ENCODE measurements at places on chromosomes 13 and 19.

DNA sequence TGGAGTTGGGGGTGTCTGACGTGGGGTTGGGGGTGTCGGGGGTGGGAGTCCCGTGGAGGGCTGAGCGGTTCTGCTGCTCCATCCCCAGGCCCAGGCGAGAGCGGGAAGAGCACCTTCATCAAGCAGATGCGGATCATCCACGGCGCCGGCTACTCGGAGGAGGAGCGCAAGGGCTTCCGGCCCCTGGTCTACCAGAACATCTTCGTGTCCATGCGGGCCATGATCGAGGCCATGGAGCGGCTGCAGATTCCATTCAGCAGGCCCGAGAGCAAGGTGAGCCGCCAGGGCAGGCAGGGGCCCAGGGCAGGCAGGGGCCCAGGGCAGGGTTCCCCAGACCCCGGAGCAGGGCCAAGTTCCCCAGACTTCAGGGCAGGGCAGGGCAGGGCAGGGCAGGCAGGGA lies 12.7 kb downstream of the GNA15 start:
- H3K36me3 ChIP-seq = no peaks in the 10 kb centered on the region
- no peak overlapping the region for H3K4me3 ChIP-seq
- no peaks in the 10 kb centered on the region for H3K4me1 ChIP-seq
- no peak for DNase-seq

GRCh38 chr13:40439928-40440327 lies 226.5 kb downstream of the FOXO1 start:
- no peaks in the 10 kb centered on the region for H3K36me3 ChIP-seq
- H3K4me1 ChIP-seq = no peaks in the 10 kb centered on the region
- no peak overlapping the region for H3K4me3 ChIP-seq

DNA sequence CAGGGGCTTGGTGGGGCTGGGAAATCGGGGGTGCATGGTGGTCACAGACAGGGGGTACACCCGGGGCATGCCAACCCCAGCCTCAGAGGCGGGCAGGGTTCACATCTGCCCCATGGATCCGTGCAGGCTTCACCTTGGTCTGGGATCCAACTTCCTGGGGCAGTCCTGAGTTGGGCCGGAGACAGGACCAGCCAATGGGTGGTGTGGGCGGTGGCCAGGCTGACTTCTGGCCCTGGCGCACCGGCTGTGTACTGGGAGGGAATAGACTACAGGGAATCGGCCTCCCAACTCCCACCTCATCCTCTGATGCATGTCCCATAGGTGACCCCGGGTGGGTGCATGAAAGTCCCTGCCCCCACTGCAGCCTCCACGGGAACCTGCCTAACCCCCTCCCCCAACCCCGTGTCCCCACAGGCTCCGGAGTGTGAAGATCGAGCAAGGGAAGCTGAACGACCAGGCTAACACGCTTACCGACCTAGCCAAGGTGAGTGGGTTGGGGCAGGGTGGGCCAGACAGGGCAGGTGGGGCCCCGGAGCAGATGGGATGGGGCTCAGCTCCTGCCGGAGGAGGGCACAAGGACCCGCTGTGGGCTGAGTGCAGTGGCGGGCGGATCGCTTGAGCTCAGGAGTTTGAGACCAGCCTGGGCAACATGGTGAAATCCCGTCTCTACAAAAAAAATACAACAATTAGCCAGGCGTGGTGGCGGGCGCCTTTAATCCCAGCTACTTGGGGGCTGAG lies 14.7 kb upstream of the ARRDC2 start:
- H3K36me3 ChIP-seq = no peaks in the 10 kb centered on the region
- H3K4me3 ChIP-seq = no peak overlapping the region
- H3K4me1 ChIP-seq = no peaks in the 10 kb centered on the region
- no peak for DNase-seq

- no peak for DNase-seq
- H3K4me3 ChIP-seq = no peak overlapping the region
- peaks cover 9% of the 10 kb centered on the region for H3K36me3 ChIP-seq
- H3K27me3 ChIP-seq = no peaks in the 10 kb centered on the region
- peaks cover 8% of the 10 kb centered on the region for H3K4me1 ChIP-seq
Measured at GRCh38 chr19:19475015-19475765, 40.2 kb downstream of the TSSK6 start.

DNA sequence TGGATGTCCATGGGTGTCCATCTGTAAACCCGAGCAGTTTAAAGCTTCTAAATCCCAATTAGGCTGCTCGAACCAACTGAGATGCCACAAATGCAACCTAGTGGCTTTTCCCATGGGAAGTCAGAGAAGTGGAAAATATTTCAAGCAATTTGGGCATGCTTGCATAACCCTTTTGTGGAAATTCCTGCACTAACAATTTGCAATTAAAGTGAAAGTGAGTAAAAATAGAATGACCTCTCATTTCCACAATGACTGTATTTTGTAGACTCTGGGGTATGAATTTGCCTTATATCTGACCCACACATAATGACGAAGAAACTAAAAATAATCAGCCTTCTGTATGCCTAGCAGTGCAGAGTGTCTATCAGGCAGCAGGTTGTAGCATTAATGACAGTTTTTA lies 91.8 kb upstream of the TSC22D1 start:
- no peak overlapping the region for H3K27ac ChIP-seq
- no peak for DNase-seq
- no peak overlapping the region for H3K4me3 ChIP-seq
- H3K4me1 ChIP-seq = no peaks in the 10 kb centered on the region

GRCh38 chr13:30924721-30925120 lies 7.7 kb upstream of the TEX26 start:
- no peaks in the 10 kb centered on the region for H3K36me3 ChIP-seq
- no peak overlapping the region for H3K27ac ChIP-seq
- no peaks in the 10 kb centered on the region for H3K27me3 ChIP-seq
- H3K4me3 ChIP-seq = no peak overlapping the region
- H3K4me1 ChIP-seq = peaks cover 10% of the 10 kb centered on the region
- DNase-seq = peak; percentile 66

DNA sequence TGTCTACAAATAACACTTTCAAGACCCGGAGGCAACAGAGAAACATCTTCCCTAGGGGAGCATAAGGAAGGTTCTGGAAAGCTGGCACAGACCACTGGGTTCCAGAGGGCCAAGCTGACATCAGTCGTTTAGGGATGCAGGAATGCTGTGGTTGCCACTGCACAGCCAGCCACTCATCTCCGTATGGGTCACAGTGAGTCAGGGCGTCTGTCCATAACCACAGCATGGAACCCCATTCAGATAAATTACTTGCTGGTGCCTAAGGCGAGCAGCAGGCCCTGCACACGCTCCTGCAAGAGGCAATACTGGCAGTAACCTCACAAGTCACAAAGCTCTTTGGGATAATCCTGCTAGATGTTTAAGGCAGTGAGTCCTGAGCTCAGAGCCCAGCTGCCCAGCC lies 140.9 kb upstream of the UBL3 start:
- H3K27me3 ChIP-seq = no peaks in the 10 kb centered on the region
- no peak for DNase-seq
- H3K27ac ChIP-seq = no peak overlapping the region
- H3K4me1 ChIP-seq = no peaks in the 10 kb centered on the region
- H3K36me3 ChIP-seq = no peaks in the 10 kb centered on the region
- H3K4me3 ChIP-seq = no peak overlapping the region

- no peaks in the 10 kb centered on the region for H3K27me3 ChIP-seq
- H3K4me3 ChIP-seq = no peak overlapping the region
- no peaks in the 10 kb centered on the region for H3K36me3 ChIP-seq
Measured at GRCh38 chr19:30685426-30686000, 313.3 kb downstream of the ZNF536 start.

DNA sequence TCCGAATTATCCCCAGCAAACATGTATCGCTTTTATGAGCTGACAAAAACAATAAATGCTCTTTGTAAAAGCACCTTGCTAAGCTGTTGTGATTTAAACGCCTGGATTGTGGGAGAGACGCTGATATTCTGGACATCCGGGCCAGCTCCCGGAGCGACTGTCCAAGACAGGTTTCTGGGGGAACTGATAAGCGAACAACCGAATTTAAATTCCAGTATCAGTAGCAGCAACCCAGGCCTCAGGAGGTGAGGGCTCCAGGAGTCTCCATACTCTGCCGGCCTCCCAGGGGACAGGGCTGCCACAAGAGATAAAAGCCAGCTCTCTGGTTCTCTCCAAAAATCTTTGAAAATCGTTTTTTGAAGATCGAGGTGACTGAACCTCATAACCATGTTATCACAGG lies 50.3 kb upstream of the VSTM2B start:
- no peak for DNase-seq
- no peaks in the 10 kb centered on the region for H3K36me3 ChIP-seq
- H3K4me1 ChIP-seq = no peaks in the 10 kb centered on the region
- no peaks in the 10 kb centered on the region for H3K27me3 ChIP-seq
- no peak overlapping the region for H3K4me3 ChIP-seq

GRCh38 chr19:11247391-11247790 lies 8.0 kb downstream of the ANGPTL8 start:
- H3K27ac ChIP-seq = peak overlapping the region; percentile 66

DNA sequence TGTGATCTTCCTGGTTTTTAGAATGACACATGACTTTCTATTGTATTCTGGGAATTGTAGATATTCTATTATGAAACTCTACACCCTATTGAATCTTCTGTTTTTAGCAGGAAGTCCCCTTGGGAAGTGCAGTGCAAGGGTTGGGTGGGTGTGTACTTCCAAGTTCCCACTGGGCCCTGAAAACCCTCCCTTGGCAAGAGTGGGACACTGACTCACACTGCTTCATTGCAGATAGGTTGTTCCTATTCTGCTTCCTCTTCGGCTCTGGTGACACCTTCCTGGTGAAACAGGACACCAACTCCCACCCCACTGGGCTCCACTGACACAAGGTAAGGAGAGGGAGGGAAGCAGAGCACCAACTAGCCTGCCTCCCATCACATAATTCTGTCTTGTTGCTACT lies 121.8 kb downstream of the KCTD12 start:
- H3K4me3 ChIP-seq = no peak overlapping the region
- H3K4me1 ChIP-seq = no peaks in the 10 kb centered on the region
- no peaks in the 10 kb centered on the region for H3K36me3 ChIP-seq
- no peak for DNase-seq
- H3K27me3 ChIP-seq = no peaks in the 10 kb centered on the region
